ENCODE measurements at places on chromosomes 7 and 10.

DNA sequence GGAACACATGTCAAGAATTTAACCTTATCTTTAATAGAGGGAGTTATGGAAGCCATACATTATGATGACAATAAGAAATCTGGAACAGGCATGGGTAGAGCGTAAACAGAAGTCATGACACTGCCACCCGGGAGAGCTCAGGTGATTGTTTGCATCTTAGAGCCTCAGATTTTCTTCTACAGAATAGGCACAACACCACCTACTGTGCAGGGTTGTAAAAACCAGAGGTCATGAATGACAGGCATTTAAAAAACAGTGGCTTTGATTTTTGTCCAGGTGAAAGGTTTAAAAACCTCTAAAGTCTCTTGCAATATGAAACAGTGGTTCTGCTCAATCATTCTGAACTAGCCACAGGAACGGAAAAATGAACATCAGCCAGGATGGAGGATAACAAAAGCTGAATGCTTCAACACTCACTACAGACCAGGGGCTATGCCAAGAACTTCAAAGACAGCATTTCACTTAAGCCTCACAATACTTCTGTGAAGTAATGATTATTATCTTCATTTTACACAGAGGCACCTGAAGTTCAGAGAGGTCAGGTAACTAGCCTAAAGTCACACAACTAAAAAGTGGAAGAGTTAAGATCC is 123.8 kb downstream of the SLC25A13 start:
- no peak for DNase-seq
- no peaks in the 10 kb centered on the region for H3K27me3 ChIP-seq
- no peaks in the 10 kb centered on the region for H3K4me1 ChIP-seq
- H3K36me3 ChIP-seq: no peaks in the 10 kb centered on the region
- no peak overlapping the region for H3K4me3 ChIP-seq
- H3K27ac ChIP-seq: no peak overlapping the region

DNA sequence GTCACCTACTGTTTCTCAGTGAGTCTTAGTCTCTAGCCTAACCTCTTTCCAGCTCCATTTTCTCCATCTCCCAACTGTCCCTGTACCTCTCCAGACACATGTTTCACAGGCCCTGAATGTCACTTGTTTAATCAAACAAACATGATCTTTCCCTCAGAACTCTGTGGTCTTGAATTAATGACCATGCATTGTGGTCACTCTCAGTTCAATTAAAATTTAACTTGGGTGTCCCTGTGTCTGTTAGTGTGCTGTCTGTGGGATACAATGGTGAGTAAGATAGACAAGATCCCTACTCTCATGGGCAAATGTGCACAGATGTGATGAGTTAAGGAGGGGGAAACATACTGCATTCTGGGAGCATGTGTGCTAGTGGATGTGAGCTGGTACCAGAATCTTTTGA is 65.0 kb downstream of the RBM33 start:
- no peaks in the 10 kb centered on the region for H3K27me3 ChIP-seq
- no peaks in the 10 kb centered on the region for H3K4me1 ChIP-seq
- no peak overlapping the region for H3K4me3 ChIP-seq
- H3K27ac ChIP-seq: no peak overlapping the region

- H3K4me3 ChIP-seq: peak overlapping the region; percentile 24
- peaks cover 95% of the 10 kb centered on the region for H3K4me1 ChIP-seq
- no peak for DNase-seq
- peaks cover 37% of the 10 kb centered on the region for H3K36me3 ChIP-seq
- H3K27ac ChIP-seq: peak overlapping the region; percentile 93
- H3K27me3 ChIP-seq: no peaks in the 10 kb centered on the region
Measured at GRCh38 chr7:50352751-50353150, 48.2 kb downstream of the IKZF1 start.

- H3K27ac ChIP-seq: no peak overlapping the region
- no peaks in the 10 kb centered on the region for H3K36me3 ChIP-seq
Measured at GRCh38 chr10:78316451-78316931, 282.8 kb downstream of the RPS24 start.

DNA sequence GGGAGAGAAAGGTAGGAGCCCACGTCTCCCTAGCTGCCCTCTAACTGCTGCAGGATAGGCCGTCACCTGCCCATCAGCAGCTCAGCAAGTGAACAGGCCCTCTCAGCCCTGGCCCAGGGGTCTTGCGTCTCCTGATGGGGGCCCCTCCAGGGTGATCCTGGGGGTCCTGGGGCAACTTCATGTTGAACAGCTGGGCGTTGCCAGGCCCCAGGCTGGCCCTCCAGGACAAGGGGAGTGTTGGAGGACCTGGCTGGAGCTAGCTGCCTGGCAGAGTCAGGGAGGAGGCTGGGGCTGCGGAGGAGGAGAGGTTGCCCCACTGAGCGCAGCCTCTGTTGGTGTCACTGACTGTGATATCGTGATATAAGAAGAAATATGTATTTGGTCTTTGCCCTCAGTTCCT is 34.7 kb downstream of the SPOCK2 start:
- no peak overlapping the region for H3K4me3 ChIP-seq
- no peaks in the 10 kb centered on the region for H3K36me3 ChIP-seq
- H3K27me3 ChIP-seq: no peaks in the 10 kb centered on the region
- H3K27ac ChIP-seq: no peak overlapping the region
- DNase-seq: no peak
- no peaks in the 10 kb centered on the region for H3K4me1 ChIP-seq

GRCh38 chr10:127345231-127345965 is 149.0 kb upstream of the INSYN2A start:
- H3K4me1 ChIP-seq: no peaks in the 10 kb centered on the region
- no peak for DNase-seq
- H3K36me3 ChIP-seq: no peaks in the 10 kb centered on the region

DNA sequence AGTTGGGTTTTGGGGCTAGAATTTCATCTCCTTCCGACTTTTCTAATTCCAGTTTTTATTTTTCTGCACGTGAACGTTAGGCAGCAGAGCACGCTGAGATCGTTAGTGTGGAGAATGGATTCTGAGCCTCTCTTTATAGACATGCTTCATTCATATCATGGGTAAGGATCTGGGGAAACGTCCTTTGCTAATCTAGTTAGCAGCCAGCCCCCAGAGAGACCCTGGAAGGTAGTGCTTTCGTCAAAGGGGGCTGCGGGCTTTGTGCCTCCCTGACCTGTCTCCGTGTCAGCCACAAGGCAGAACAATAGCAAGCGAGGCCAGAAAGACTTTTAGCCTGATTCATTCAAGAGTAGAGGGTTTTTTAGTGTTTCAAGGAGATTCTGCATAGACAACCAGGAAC is 196.3 kb upstream of the KLF6 start:
- H3K4me1 ChIP-seq: peaks cover 61% of the 10 kb centered on the region
- H3K27me3 ChIP-seq: no peaks in the 10 kb centered on the region
- no peaks in the 10 kb centered on the region for H3K36me3 ChIP-seq
- H3K27ac ChIP-seq: no peak overlapping the region
- no peak for DNase-seq

- H3K4me3 ChIP-seq: no peak overlapping the region
- no peaks in the 10 kb centered on the region for H3K27me3 ChIP-seq
- H3K4me1 ChIP-seq: no peaks in the 10 kb centered on the region
- H3K36me3 ChIP-seq: no peaks in the 10 kb centered on the region
- H3K27ac ChIP-seq: no peak overlapping the region
- DNase-seq: no peak
Measured at GRCh38 chr7:44377681-44378421, 52.5 kb upstream of the CAMK2B start.

GRCh38 chr10:119431034-119431772 is 111.3 kb downstream of the RGS10 start:
- no peak overlapping the region for H3K4me3 ChIP-seq
- no peak overlapping the region for H3K27ac ChIP-seq
- H3K4me1 ChIP-seq: peaks cover 19% of the 10 kb centered on the region

GRCh38 chr10:118692872-118693271 is 61.9 kb downstream of the CACUL1 start:
- H3K36me3 ChIP-seq: no peaks in the 10 kb centered on the region
- H3K4me3 ChIP-seq: no peak overlapping the region
- H3K4me1 ChIP-seq: no peaks in the 10 kb centered on the region

- H3K4me1 ChIP-seq: no peaks in the 10 kb centered on the region
- DNase-seq: no peak
- H3K27ac ChIP-seq: no peak overlapping the region
- H3K4me3 ChIP-seq: no peak overlapping the region
- H3K36me3 ChIP-seq: no peaks in the 10 kb centered on the region
Measured at GRCh38 chr7:17772581-17773288, 167.6 kb downstream of the SNX13 start.

DNA sequence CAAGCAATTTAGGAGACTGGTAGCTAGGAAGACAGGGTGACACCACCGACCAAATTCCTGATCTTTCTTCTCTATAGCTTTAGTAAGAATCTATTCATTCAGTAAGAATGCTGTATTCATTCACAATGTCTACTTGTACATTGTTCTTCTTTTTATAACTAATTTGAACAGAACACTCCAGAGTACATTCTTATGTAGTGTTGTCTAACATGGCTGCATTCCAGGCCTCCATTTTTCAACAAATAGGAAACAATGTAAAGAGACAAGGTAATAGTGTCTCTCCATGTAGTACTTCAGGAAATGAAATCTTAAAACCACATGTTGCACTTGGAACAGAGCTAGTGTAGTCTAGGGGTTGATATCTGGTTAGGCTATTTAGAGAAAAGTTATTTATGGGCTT is 1.8 kb downstream of the VCL start:
- peaks cover 22% of the 10 kb centered on the region for H3K4me1 ChIP-seq
- no peaks in the 10 kb centered on the region for H3K27me3 ChIP-seq
- H3K36me3 ChIP-seq: no peaks in the 10 kb centered on the region

DNA sequence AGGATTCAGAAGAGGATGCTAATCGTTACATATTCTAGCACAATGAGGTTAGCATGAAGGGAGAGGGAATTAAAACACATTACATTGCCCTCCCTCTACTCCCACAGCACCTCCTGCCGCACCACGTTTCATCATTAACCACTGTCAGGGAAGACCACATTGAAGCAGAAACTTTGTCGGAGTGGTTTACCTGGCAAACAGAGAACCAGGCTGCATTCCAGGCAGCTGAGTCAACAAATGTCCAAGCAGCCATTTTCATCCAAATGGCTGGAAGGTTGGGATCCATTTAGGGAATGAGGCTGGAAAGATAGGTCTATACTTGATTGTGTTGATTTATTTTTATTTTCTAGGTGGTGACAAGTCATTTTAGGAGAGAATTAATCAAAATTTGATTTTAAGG is 273.6 kb downstream of the DYNC1I1 start:
- no peak overlapping the region for H3K27ac ChIP-seq
- H3K4me1 ChIP-seq: no peaks in the 10 kb centered on the region
- no peaks in the 10 kb centered on the region for H3K36me3 ChIP-seq
